ENCODE measurements at places on chromosomes 12 and 14. TPM values are rescaled to one million over a fixed set of nuclear protein-coding genes. Genes with fewer than 3 reads are reported as not detected.

PLBD1 gene
- total RNA-seq: not detected

CLEC4E gene
- not detected for total RNA-seq

GYS2 gene
- not detected for total RNA-seq

ACRBP gene
- total RNA-seq: not detected

TSHR gene
- total RNA-seq: not detected

KRT75 gene
- not detected for total RNA-seq

JPH4 gene
- total RNA-seq: not detected

RPS6KL1 gene
- total RNA-seq: 6.9 TPM

All from A375 (cell line).